Myocyte (in vitro differentiated cells): ENCODE measurements at places on chromosomes 13 and 19. TPM values are rescaled to one million over a fixed set of nuclear protein-coding genes. Genes with fewer than 3 reads are reported as not detected.

The ANGPTL8 gene
- total RNA-seq: not detected in 2 replicates

The ZNF667 gene
- total RNA-seq: 3.1 and 4.6 TPM in 2 replicates

The CFD gene
- 0.16 and 0.57 TPM in 2 replicates for total RNA-seq

The RFPL4AL1 gene
- not detected in 2 replicates for total RNA-seq

The FCHO1 gene
- total RNA-seq: 0.05 TPM in 1 of 2 replicates, not detected in the other

The PRSS57 gene
- not detected in 2 replicates for total RNA-seq

The VRK3 gene
- total RNA-seq: 14.7 and 19.0 TPM in 2 replicates

The PCSK4 gene
- 7.1 and 8.5 TPM in 2 replicates for total RNA-seq

The GPR12 gene
- total RNA-seq: not detected in 2 replicates

The ADM5 gene
- 0.99 and 1.3 TPM in 2 replicates for total RNA-seq

The SIGLEC12 gene
- not detected in 2 replicates for total RNA-seq

The SOX21 gene
- not detected in 2 replicates for total RNA-seq
